ENCODE measurements at places on chromosomes 12 and 14. TPM values are rescaled to one million over a fixed set of nuclear protein-coding genes. Genes with fewer than 3 reads are reported as not detected.

The ARHGAP9 gene
- total RNA-seq: under 0.01 TPM

The GPR162 gene
- total RNA-seq: 11.8 TPM

The TMPRSS12 gene
- total RNA-seq: not detected

The OTX2 gene
- not detected for total RNA-seq

The LRP1-AS gene
- not detected for total RNA-seq

The KERA gene
- total RNA-seq: not detected

The NKX2-1 gene
- not detected for total RNA-seq

The KRT4 gene
- under 0.01 TPM for total RNA-seq

The CLEC14A gene
- total RNA-seq: 2.6 TPM

The NR4A1 gene
- total RNA-seq: 2.1 TPM

The PRH2 gene
- not detected for total RNA-seq

The TAS2R9 gene
- not detected for total RNA-seq

The MDP1 gene
- 22.1 TPM for total RNA-seq

Data from fibroblast of lung (primary cell).